ENCODE measurements at places on chromosomes 13 and 19.

- ATAC-seq, result no peak
These were observed 79.7 kb downstream of the INSR start for GRCh38 chr19:7214324-7215089.

DNA sequence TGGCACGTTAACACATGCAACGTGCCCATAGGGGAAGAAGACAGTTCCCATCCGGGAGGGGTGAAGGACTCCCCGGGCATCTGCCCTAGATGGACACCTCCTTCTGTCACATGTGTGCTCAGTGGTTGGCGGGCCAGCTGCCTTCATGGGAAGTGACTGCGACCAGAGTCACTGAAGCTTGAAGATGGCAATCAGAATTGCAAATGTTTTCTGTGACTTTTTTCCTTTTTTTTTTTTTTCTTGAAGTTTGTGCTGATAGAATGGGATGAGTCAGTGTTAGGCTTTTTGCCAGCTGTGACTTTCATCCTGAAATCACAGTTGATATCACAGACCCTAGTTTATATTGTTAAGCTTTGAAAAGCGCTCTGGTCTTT is 109.2 kb upstream of the MCF2L start:
- ATAC-seq, result peak; percentile 98

- ATAC-seq, result peak; percentile 42
These were observed 703 bp upstream of the PLEKHG2 start for GRCh38 chr19:39411832-39412099.

DNA sequence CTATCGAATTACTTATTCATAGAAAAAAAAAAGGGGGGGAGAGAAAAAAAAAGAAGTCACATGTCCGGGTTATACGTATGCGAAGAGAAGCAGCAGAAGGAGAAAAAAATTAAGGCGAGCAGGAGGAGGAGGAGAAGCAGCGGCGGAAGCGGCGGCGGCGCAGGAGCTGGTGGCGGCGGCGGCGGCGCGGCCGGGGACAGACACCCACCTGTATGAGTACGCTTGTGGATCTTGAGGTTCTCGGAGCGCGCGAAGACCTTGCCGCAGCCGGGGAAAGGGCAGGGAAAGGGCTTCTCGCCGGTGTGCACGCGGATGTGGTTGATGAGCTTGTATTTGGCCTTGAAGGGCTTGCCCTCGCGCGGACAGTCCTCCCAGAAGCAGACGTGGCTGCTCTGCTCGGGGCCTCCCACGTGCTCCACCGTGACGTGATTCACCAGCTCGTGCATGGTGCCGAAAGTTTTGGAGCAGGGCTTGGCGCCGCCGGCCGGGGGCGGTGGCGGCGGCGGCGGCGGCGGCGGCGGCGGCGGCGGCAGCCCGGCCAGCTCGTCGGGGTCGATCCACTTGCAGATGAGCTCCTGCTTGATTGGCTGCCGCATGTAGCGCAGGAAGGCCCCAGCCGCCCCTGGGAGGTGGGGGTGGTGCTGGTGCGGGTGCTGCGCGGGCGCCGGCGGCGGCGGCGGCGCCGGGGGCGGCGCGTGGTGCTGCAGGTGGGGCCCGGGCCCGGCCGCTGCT is 1.5 kb downstream of the ZIC5 start:
- ATAC-seq, result peak; percentile 79

GRCh38 chr13:30846311-30846710 is 59.8 kb upstream of the MEDAG start:
- ATAC-seq, result no peak

- ATAC-seq, result no peak
These were observed 8.8 kb upstream of the SHKBP1 start for GRCh38 chr19:40567750-40568494.

DNA sequence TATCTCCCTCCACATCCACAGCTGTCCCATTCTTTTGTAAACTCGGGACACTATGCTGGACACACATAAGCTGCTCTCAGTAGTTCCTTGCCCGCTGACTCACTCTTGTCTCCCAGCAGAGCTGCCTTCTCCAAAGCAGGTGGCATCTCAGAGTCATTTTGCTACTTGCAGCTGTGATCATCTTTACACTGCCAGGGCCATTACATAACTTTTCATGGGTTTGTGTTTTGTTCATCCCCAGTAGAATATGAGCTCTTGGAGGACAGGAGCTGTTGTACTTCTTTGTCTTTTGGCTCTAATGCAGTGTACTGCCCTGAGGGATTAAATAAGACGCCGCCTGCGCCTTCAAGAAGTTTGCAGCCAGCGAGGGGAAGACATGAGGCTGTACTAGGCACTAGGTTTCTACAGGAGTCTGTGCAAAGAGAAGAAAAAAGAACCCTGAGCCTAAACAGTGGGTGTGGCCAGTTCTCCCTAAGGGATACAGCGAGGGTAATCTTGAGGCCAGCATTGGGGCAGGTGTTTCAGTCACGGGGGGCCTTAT is 40.8 kb upstream of the GPR183 start:
- no peak for ATAC-seq

DNA sequence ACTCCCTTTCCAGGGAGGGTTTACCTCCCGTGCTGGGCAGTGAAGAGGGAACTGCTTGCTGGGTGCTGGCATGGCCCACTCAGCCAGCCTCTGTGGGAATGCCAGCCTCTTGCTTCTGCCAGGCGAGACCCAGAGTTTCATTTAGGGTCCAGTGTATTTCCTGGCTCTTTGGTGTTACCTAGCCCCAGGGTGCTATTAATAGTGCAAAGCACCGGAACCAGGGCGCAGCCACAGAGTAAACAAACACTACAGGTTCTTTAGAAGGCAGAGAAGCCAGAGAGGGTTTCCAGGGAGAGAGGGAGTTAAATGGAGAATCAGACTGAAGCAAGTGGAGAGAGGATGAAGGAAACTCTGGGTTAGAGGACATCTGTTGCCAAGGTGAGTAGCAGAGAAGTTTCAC is 74.9 kb upstream of the SPATA13 start:
- no peak for ATAC-seq

GRCh38 chr19:55270172-55270942 is 9.6 kb downstream of the HSPBP1 start:
- ATAC-seq, result no peak

DNA sequence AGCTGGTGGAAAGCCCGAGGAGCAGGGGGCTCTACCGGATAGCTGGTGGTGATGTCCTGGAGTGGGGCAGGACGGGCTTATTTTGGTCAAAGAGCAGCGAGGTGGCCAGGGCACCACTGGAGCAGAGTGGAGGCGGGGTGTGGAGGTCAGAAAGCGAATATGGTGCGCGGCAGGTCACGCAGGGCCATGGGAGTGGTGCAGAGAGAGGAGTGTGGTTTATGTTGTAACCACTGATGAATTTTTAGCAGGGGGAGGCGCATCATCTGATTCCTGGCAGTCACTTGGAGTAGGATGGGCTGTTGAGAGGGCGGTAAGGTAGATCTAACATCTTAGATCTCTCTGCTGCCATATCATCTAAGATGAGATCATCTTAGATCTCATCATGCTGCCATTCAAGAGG is 1.4 kb upstream of the ZNF414 start:
- ATAC-seq, result no peak

- peak; percentile 91 for ATAC-seq
These were observed at the start of gene FSD1 for GRCh38 chr19:4304538-4305256. Gene FSD1 (plus strand): TSS chr19:4304598. CDS start chr19:4304747, 149 bp downstream.

DNA sequence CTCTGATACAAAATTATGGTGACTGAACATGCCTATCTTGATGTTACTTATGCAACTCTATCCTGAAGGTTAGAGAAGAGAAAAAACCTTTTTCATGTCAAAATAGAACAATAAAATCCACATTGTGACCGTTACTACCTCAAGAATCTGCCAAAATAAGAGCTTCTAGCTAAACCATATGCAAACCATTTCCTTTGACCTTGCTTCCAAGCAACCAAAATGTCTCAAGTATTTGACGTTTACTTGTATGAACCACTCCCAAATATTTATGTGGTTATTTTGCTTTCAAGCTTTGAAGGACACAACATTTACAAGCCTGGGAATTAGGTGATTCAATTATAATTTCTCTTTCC is 13.9 kb downstream of the FOXO1 start:
- ATAC-seq, result no peak

- ATAC-seq, result no peak
These were observed 4.6 kb downstream of the S1PR2 start for GRCh38 chr19:10226376-10227025.

DNA sequence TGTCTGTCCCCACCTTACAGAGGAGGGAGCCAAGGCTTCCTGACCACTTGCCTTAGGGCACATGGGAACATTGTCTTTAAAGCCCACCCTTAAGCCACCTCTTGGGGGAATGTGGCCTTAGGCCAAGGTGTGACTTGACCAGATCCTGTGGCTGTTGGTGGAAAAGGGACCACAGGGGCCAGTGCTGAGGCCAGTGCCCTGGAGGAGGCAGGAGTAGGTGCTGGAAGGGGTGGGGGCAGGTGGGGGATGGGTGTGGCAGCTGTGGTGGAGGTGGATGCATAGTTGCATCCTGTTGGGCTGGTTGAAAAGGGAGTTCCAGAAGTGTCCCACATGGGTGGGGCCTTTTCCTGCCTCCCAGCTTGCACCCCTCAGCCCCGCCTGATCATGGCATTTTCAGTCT is 44.8 kb downstream of the DNM2 start:
- ATAC-seq, result no peak

GRCh38 chr13:95741584-95742563 is 64.9 kb downstream of the DNAJC3 start:
- no peak for ATAC-seq

DNA sequence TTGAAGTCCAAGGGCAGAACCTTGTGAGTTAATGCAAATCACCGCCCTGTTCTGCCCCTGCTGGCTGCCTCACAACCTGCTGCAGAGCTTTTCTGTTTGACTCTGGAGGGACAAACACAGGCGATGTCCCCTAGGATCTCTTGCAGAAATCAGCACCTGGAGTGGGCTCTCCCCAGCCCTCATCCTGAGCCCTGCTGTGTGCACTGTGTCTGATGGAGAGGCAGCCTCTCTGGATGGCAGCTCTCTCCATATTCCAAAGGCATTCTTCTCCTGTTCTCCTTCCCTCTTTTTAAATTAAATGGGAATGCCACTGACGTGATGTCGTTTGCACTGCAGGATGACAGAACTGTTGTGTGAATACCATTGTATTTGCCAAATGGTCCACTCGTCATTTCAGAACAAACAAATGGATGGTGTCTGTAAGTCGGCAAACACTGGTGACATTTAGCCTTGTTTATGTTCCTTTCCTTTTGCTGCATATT is 184.1 kb downstream of the ZNF536 start:
- ATAC-seq, result peak; percentile 94

GRCh38 chr19:4053423-4054324 is 13.0 kb downstream of the ZBTB7A start:
- ATAC-seq, result no peak

- ATAC-seq, result no peak
These were observed 3.0 kb upstream of the LGALS14 start for GRCh38 chr19:39701291-39701690.

DNA sequence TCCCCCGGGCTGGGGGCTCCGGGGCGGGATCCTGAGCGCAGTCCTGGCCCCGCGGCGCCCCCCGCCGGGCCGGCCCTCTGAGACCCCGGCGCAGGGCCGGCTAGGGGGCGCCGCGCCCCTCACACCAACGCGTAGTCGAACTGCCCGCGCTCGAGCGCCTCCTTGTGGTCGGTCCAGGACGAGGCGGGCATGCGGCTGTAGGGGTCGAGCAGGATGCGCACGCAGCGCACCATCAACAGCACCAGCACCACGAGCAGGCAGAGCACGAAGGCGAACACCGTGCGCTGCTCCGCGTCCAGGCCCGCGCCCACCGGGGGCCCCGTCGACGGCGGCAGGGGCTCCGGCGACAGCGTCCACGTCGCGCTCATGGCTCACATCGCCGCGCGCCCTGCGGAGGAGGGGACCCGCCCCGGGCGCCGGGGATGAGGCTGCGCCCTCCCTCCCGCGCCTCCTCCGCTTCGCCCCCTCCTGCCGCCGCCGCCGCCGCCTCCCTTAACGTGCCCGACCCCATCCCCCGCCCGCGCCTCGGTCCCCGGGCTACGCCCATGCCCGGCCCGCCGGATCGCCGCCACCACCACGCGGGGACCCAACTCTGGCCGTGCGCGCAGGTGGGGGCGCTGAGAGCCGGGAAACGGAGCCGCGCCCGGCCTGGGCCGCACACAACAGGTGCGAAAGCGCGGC is 624 bp downstream of the CTXN1 start:
- peak; percentile 45 for ATAC-seq

DNA sequence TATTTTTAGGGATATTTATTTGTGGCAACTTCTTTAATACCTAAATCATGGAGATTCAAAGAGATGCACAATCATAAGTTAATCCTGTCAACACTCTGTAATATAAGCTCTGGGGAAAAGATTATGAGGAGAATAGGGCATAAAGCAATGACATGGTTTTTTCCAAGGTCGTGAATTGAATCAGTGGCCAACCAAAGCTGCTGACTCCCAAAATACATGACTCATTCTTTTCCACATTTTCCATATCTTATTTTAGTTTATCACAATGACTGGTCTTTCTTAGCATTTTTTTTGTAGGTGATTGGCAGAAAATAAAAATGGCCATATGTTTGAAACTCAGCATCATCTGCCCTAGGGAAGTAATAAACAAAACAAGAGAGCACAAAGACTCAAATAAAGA is 28.5 kb upstream of the RBM26 start:
- no peak for ATAC-seq

DNA sequence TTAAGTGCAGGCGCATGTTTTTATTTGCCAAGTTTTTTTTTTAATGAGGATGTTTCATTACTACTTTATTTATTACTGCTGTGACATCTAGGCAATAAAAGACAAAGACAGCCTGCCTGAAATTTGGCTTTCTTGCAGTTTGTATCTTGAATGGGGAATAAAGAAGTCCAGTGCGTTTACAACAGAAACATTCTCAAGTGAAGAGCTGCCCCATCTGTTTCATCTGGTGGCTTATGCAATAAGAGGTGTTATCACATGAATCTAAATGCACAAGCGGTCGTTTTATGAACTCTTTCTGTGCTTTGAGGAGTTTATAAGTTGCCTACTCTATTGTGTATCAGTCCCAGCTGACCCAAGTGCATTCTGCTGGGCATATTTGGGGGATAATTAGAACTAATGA is 12.6 kb upstream of the MAB21L1 start:
- ATAC-seq, result no peak

- no peak for ATAC-seq
These were observed 23.2 kb downstream of the CEACAM1 start for GRCh38 chr19:42505066-42505465.

- no peak for ATAC-seq
These were observed 58.7 kb downstream of the TEX26 start for GRCh38 chr13:30991184-30991583.

GRCh38 chr13:73793361-73793760 is 340.8 kb downstream of the KLF12 start:
- no peak for ATAC-seq

GRCh38 chr19:34360354-34360909 is 4.6 kb upstream of the GPI start:
- ATAC-seq, result no peak

- no peak for ATAC-seq
These were observed 207.9 kb downstream of the TSHZ3 start for GRCh38 chr19:31141301-31141700.

GRCh38 chr19:7844951-7845350 is 14.9 kb downstream of the EVI5L start:
- ATAC-seq, result no peak

- no peak for ATAC-seq
These were observed 934.6 kb downstream of the SLITRK1 start for GRCh38 chr13:82947683-82948082.

Data from motor neuron (in vitro differentiated cells).